Foreskin fibroblast (primary cell): ENCODE measurements at places on chromosomes 1 and 21.

DNA sequence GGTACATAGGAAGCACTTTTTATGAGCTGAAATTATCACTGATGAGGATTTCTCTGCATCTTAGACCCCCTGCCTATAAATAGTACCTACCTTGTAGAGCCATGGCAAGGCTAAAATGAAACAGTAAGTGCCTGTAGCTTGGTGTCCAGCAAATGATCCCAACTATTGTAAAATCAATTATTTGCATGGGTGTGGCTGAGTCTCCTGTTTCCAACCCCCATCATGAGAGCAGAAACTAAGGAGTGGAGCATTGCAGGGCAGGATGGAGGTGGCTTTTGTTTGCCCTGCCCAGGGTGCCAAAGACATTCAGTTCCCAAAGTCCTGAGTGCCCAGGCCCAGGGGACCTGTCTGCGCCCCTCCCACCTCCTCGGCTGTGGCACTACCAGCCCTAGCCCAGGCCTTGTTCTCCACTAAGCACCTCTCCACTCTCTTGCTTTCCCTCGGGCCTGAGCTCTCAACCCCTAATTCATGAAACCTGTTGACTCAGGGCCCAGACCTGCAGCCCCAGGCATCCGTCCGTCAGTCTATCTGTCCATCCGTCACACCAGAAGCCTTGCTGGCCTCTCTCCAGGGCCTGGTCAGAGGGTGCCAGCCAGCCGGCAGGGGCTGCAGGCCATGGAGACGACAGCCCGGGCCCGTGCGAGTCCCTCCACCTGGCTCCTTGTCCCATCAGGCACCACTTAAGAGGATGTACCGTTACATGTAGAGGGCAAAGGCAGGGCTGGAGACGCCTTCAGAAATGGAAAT is 39.6 kb downstream of the PAX7 start:
- no peak for DNase-seq

DNA sequence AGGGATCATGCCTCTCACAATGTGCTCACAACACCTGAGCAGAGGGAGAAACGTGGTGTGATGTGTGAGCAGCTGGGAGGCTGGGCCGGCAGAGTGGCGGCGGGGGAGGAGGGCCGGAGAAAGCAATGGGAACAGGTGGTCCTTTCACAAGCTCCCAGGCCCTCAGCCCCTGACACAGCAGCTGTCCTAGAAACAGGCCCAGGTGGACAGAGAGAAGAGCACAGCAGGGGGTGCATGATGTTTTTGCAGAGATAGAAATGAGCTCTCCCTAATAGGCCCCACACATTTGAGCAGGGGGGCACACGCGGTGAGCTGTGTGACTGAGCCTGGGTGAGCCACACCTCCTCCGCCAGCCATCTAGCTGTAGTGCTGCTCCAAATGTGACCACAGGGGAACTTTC is 7.6 kb upstream of the RGS16 start:
- no peak for DNase-seq

- DNase-seq, result peak; percentile 81
Observed at GRCh38 chr1:231211005-231211857, 29.8 kb upstream of the GNPAT start.

- peak; percentile 75 for DNase-seq
Observed at GRCh38 chr1:25743164-25744139, 56.5 kb upstream of the SELENON start.

- DNase-seq, result no peak
Observed at GRCh38 chr1:63918418-63918945, 144.7 kb downstream of the ROR1 start.

DNA sequence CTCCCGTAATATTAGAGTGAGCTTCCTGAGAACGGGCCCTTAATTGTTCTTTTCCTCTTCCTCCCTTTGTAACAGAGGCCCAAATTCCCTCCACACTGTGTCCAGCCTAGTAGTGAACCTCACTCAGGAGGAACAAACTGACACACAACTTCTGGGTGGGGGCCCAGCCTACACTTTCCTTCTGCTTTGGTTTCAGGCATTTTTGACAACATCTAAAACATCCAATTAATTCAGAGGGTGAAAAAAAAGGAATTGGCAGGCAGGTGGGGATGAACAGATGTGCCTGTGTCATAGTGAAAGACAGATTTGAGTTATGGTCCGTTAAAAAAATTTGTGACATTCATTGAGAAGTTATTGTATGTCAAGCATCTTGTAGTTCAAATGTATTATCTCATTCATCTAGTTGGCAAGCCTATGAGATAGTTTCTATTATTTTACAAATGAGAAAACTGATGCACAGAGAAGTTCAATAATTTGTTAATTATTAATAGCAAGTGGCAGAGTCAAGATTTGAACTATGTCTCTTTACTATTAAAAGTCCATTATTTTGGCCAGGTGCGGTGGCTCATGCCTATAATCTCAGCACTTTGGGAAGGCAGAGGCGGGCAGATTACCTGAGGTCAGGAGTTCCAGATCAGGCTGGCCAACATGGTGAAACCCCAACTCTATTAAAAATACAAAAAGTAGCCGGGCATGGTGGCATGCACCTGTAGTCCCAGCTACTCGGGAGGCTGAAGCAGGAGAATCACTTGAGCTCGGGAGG is 41.6 kb upstream of the LRIG2 start:
- DNase-seq, result no peak

- no peak for DNase-seq
Observed at GRCh38 chr1:46467183-46467504, 22.5 kb upstream of the DMBX1 start.

DNA sequence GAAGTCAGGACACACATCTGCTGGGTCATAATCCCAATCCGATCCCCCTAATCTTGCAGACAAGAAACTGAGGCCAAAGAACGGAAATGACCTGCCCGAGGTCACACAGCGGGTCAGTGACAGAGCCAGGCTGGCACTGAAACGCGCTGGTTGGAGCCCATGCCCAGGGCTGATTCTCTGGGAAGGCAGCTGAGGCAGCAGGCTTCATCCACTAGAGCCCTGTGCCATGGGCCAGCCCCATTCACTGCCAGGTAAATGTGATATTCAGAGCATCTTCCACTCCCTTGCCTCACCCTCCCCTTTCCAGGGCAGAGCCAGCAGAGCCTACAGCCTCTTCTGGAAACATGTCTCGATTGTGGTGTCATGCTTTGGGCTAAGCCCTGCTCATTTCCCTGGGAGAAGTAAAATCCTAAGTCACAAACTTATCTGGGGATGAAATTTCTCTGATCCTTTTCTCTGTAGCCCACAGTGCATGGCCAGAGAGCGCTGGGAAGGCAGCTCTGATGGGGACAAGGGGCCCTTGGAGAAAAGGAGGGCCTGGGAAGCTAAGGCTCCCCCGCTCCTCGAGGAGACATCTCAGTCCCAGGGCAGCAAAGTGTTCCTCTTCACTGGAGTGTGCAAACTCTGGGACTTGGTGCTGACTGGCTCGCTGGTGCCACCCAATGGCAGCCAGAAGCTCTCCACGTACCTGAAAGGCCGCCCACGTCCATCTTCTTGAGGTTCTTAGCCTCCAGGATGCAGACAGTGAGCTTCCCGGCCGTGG is 110.4 kb downstream of the SYT2 start:
- peak; percentile 77 for DNase-seq
